Lung microvascular endothelial cell (primary cell): ENCODE measurements at places on chromosomes 7 and 10. TPM values are rescaled to one million over a fixed set of nuclear protein-coding genes. Genes with fewer than 3 reads are reported as not detected.

PALS2 gene
- 7.0 and 15.3 TPM in 2 replicates for total RNA-seq

OIT3 gene
- total RNA-seq, result under 0.01 TPM in 2 replicates

FLNC gene
- total RNA-seq, result 122 and 131 TPM in 2 replicates

MCM10 gene
- total RNA-seq, result 2.4 and 5.0 TPM in 2 replicates

NKX2-3 gene
- not detected in 2 replicates for total RNA-seq

GRCh38 chr10:20948686-20949327, 51.7 kb upstream of the NEBL start:
- no peak for DNase-seq

GRCh38 chr7:118183428-118183785, 557 bp upstream of the LSM8 start:
- DNase-seq, result peak; percentile 14

DNA sequence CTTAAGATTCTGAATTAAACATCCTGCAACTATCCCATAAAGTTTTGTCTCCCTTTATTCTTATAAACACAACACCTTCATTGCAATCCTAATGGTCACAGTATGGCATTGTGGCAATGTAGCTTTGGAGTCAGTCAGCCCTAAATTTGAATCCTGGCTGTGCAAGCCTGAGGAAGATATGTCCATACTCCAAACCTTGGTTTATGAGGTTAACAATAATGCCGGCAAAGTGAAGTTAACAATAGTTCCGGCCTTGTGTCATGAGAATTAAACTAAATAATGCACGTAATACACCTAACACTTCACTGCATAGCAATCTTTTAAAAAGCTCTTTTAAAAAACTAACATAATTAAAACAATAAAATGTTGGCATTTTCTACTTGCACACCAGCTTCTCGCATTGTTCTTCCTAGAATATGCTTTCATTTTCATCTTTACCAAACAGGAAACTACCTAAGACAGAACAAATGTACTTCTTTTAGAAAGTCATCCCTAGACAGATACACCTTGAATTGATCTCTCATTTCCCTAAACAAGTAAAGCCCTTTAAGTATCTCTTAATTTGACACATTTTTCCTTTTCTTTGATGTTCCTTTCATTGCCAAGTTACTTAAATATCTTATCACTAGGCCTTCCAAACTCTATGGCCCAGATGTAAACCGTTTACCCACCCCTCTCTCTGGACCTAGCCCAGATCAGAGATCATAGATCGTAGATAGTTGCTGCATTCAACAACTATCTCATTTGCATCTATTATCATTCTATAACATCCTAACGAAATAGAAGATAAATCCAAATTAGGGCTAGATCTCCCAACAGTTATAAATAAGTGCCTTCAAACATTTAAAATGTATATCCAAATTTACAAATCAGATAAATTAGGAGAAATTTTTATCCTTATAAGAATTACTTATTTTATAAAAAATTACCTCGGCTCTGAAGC, 66.7 kb downstream of the CREB3L2 start:
- no peak for DNase-seq

DNA sequence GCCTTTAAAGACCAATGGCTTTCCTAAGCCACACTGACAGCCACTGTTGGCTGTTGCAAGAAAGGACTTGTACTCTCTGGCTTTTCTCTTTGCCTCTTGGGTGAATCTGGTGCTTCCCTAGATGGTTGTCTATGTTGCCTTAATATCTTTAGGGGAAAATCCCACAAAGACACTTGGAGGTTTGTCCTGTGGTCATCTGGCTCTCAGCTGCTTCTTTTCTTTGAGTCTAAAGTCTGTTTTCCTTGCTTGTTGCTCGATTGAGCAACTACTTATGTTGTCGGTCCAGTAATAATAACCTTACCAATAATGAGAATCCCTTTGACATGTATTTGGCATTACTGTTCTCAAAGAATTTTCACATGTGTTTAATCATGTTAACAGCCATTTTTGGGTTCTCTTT, 537.6 kb downstream of the LRMDA start:
- DNase-seq, result no peak

DNA sequence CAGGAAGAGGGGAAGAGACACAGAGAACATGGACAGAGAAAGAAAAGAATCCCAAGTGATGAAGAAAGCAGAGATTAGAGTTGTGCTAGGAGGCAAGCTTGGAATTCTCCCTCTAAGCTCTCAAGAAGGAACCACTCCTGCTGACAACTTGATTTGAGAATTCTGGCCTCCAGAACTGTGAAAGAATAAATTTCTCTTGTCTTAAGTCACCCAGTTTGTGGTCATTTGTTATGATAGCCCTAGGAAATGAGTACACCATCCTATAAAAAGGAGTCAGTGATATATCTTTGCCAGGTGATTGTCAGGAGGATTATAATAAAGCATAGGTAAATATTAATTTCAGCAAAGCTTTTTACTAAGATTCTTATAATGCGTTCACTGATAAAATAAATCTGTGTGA, 82.7 kb upstream of the TFEC start:
- DNase-seq, result no peak

- no peak for DNase-seq
Observed at GRCh38 chr7:3393862-3394261, 92.8 kb downstream of the SDK1 start.

DNA sequence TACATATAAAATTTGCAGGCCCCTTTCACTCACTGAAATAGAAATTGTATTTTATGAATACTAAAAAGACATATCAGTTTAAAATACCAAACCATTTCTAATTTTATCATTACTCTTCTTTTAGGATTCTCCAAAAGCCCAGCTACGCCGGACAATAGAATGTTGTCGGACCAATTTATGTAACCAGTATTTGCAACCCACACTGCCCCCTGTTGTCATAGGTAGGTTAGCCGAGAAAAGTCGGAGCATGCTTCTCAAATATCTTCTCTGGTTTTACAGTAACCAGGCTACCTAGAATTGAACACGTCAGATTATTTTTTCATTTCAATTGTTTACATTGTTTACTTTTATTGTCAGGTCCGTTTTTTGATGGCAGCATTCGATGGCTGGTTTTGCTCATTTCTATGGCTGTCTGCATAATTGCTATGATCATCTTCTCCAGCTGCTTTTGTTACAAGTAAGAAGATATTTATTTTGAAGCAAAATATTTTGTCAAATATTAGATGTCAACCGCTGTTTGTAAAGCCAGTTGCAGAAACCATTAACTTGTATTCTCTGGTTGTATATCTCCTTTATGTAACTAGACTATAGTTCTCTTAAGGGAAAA, 57.6 kb downstream of the MMRN2 start:
- DNase-seq, result peak; percentile 84

- no peak for DNase-seq
Observed at GRCh38 chr10:22218448-22218847, 633 bp upstream of the EBLN1 start.

GRCh38 chr10:93485690-93486089, 3.6 kb upstream of the MYOF start:
- DNase-seq, result no peak

DNA sequence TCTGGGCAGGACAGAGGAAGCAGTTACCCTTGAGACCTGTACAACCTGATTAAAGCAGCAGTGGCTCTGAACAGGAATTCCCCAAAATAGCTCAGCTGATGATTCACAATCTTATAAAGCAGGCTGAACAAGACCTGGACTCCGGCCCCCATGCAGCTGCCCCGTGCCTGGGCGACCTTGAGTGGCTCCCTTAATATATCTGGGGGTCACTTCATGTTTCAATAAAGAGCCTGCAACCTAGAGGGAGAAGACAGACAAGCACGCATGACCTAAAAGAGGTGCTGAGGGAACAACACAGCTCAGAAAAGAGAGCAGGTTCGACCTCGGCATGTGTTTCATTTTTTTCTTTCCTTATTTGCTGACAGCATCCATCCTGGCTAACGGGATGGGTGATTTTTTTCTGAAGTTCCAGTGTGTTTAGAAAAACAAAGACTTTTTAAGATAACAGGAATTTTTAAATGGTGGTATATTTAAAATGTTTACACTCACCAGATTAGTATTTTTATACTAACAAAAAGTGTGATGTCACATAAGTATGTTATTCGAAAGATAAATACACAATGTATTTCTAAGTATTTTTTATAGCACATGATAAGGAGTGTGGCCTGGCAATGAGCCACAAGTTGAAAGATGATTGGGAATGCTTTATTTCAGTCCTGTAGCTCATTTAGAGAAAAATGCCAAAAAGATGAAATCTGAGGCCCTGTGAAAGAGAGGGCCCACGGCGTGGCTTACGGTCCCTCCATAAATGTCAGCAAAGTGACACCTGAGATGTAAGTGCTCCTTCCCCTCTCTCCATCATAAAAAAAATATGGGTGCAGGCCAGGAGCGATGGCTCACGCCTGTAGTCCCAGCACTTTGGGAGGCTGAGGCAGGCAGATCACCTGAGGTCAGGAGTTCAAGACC, 161.3 kb downstream of the SLIT1 start:
- peak; percentile 15 for DNase-seq

GRCh38 chr10:125521721-125522680, 161.0 kb downstream of the TEX36 start:
- DNase-seq, result no peak

GRCh38 chr10:29897430-29897829, 162.0 kb downstream of the JCAD start:
- DNase-seq, result no peak

GRCh38 chr10:114499630-114500190, 95.4 kb upstream of the AFAP1L2 start:
- DNase-seq, result no peak
